ENCODE measurements at places on chromosomes 2 and 18. TPM values are rescaled to one million over a fixed set of nuclear protein-coding genes. Genes with fewer than 3 reads are reported as not detected.

DNA sequence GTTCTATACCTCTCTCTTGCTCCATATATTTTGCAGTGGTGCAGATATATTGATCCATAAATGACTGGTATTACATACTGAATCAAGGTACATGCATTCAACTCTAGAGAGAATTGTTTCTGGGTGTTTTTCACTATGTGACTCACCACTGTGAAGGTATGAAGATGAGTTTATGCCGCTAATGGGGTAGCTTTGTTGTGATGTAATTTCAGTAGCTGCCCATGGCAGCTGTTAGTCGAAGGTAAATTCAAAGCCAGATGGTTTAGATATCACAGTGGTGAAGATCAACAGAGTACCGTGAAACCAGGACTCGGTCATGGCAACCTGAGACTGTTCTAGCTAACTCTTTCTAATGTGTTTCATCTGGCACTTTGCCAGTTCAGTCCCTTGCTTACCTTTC, 50.4 kb downstream of the PKP4 start:
- no peak overlapping the region for H3K27ac ChIP-seq
- H3K4me1 ChIP-seq, result no peaks in the 10 kb centered on the region
- no peaks in the 10 kb centered on the region for H3K27me3 ChIP-seq
- H3K4me3 ChIP-seq, result no peak overlapping the region

DNA sequence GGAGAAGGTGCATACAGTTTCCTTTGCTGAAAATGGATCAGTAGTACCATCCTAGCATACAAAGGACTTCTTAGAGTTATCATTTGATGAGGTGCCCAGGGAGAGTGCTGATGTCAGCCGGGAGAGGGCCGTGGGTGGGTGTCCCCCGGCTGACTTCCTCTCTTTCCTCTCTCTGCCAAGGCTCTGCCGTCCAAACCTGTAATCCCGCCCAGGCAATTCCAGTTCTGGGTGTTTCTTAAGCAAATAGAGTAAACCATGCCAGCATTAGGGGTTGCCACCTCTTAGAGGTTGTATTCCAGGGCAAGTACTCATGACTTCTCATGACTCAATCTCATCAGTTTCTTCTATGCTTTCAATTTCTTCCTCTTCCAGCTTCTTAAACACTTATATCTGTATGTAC, 117.2 kb downstream of the GATA6 start:
- no peaks in the 10 kb centered on the region for H3K36me3 ChIP-seq
- H3K4me3 ChIP-seq, result no peak overlapping the region
- peaks cover 7% of the 10 kb centered on the region for H3K4me1 ChIP-seq
- no peak overlapping the region for H3K27ac ChIP-seq

DNA sequence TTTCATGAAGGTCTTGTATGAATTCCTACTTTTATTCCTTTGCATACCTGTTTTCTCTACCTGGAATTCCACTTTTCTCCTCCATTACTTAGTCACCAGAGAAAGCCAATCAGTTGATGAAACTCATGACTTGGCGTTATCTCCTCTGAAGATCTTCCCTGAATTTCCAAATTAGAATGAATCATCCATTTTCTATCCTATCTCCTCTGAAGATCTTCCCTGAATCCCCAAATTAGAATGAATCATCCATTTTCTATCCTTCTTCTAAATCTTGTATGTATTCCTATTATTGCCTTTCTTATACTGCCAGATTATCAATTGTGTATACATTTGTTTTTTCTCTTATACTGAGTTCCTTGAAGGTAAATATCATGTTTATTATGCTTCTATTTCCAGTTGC, 440.4 kb downstream of the CCDC85A start:
- H3K4me1 ChIP-seq, result no peaks in the 10 kb centered on the region
- no peak overlapping the region for H3K27ac ChIP-seq
- no peaks in the 10 kb centered on the region for H3K27me3 ChIP-seq
- no peaks in the 10 kb centered on the region for H3K36me3 ChIP-seq
- H3K4me3 ChIP-seq, result no peak overlapping the region

- DNase-seq, result no peak
- H3K4me3 ChIP-seq, result no peak overlapping the region
- no peaks in the 10 kb centered on the region for H3K27me3 ChIP-seq
- no peaks in the 10 kb centered on the region for H3K4me1 ChIP-seq
Measured at GRCh38 chr2:179664972-179665812, 196.2 kb downstream of the ZNF385B start.

GRCh38 chr2:98269830-98270229, 76.4 kb upstream of the CNGA3 start:
- H3K4me3 ChIP-seq, result no peak overlapping the region
- no peaks in the 10 kb centered on the region for H3K36me3 ChIP-seq
- DNase-seq, result no peak
- H3K27me3 ChIP-seq, result peaks cover 7% of the 10 kb centered on the region
- H3K27ac ChIP-seq, result no peak overlapping the region

DNA sequence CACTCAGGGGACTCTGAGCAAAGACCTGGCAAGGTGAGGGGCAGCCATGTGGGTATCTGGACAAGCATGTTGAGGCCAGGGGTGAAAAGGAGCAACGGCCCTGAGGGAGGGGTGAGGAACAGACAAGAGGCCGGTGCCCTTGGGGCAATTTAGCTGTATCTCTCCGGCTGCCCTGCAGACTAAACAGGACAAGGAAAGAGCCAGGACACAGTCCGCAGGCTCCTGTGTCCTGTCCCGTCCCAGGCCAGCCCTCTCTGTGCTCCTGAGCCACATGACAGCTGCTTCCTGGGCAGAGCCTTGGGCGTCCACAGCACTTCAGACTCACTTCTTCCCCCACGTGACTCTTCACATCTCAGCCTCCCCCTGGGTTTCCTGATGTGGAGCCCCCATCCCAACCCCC, 206.1 kb downstream of the KLHL29 start:
- DNase-seq, result no peak
- H3K4me1 ChIP-seq, result no peaks in the 10 kb centered on the region
- H3K27ac ChIP-seq, result no peak overlapping the region
- no peak overlapping the region for H3K4me3 ChIP-seq

DNA sequence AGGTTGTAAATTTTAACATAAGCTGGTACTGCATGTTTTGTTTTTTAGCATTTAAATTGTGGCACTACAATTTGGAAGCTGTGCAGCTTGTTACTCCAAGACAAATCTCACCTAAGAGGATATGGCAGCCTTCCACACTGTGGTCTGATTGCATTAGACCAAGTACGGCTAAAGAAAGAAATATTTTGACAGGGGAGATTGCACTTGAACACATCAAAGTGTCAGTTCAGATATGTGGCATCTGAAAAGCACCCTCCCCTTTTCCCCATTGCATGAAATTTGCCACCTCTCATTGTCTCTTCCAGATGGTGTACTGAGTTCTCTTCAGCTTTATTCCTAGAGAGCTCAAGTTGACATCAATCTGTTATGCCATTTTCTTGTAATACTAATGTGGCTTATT, 295.9 kb downstream of the ERBB4 start:
- H3K27me3 ChIP-seq, result no peaks in the 10 kb centered on the region
- H3K27ac ChIP-seq, result no peak overlapping the region
- no peak for DNase-seq
- H3K4me1 ChIP-seq, result no peaks in the 10 kb centered on the region

GRCh38 chr18:78031589-78031988, 781.9 kb downstream of the GALR1 start:
- H3K27me3 ChIP-seq, result no peaks in the 10 kb centered on the region
- H3K27ac ChIP-seq, result no peak overlapping the region
- DNase-seq, result no peak
- H3K4me1 ChIP-seq, result no peaks in the 10 kb centered on the region

DNA sequence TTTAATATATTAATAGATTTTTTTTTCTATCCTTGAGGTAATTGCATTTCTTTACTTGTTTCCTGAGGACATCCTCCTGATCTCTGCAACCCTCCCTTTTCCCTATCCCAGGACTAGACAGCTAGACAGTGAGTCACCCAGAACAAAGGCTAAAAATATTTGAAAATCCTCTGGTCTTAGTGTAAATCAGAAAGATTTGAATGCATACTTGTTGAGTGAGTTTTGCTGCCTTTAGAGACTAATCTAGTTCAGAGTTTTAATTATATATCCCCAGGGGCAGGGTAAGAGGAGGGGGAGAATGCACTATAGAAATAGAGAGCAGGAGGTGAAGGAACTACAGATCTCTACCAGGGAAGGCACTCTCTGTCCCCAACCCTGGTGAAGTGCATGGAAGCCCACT, 202.3 kb upstream of the TCF4 start:
- DNase-seq, result no peak
- H3K36me3 ChIP-seq, result no peaks in the 10 kb centered on the region
- H3K27ac ChIP-seq, result no peak overlapping the region
- no peaks in the 10 kb centered on the region for H3K27me3 ChIP-seq

DNA sequence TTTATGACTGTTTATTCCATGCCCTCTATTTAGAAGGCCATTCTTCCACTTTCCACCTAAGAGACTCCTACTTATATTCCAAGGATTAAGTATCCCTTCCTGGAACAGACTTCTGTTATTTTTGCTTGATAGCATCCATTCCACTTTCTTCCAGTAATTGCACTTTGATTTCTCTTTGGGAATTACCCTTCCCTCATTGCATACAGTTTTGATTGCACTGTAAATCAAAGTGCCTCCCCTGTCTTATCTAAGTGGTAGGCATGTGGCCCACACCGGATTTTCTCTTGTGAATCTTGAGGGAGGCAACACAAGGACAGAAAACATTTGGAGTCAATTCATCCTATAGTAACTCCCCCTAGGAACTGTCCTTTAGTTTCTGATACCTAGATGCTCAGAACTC, 120.4 kb downstream of the PDE11A start:
- H3K4me3 ChIP-seq, result no peak overlapping the region
- no peaks in the 10 kb centered on the region for H3K4me1 ChIP-seq
- no peak overlapping the region for H3K27ac ChIP-seq
- DNase-seq, result no peak

GRCh38 chr18:5625076-5625475, 81.3 kb upstream of the EPB41L3 start:
- no peak overlapping the region for H3K27ac ChIP-seq
- no peaks in the 10 kb centered on the region for H3K4me1 ChIP-seq
- DNase-seq, result no peak
- no peak overlapping the region for H3K4me3 ChIP-seq
- H3K36me3 ChIP-seq, result no peaks in the 10 kb centered on the region
- H3K27me3 ChIP-seq, result peaks cover 19% of the 10 kb centered on the region

Gene PKDCC
- total RNA-seq, result 0.63 TPM

Gene DSC2
- 0.09 TPM for total RNA-seq

Gene LIMS4
- 1.6 TPM for total RNA-seq

Gene SPATA3
- total RNA-seq, result not detected

Gene POTEC
- total RNA-seq, result not detected

Gene DPP4
- total RNA-seq, result 47.7 TPM

Gene TXNDC2
- not detected for total RNA-seq
